ENCODE measurements at places on chromosomes 7 and 10.

DNA sequence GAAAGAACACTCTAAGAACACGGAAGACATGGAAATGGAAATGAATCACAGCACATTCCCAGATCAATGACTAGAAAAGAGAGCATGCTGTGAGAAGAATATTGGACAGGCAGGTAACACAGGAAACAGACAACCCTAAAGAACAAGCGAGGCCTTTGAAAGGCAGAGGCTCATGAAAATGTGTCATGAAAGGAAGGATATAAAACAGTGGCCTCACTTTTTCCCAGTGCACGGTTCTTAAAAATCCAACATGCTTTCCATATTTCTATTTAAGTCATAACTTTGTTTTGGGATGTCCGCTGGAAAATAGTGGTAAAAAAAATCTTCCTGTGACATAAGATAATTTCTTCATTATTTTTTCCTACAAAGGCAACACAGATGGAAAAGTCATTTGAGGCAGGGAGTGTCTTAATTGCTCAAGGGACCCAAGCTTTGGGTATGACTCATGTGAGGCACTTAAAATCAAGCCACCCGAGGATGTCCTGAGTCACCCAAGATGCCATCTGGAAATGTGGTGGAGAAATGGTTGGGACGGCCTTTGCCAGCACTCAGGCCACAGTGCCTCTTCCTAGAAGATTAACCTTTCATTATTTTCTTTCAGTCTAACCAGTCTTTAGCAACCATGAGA, 17.0 kb downstream of the ITIH5 start:
- no peak for DNase-seq

- no peak for DNase-seq
These were observed 115.2 kb upstream of the RAB18 start for GRCh38 chr10:27388761-27389399.

GRCh38 chr7:141960687-141961422, 12.7 kb downstream of the TAS2R38 start:
- DNase-seq: no peak

- no peak for DNase-seq
These were observed 122.7 kb upstream of the PDSS1 start for GRCh38 chr10:26574783-26575182.

DNA sequence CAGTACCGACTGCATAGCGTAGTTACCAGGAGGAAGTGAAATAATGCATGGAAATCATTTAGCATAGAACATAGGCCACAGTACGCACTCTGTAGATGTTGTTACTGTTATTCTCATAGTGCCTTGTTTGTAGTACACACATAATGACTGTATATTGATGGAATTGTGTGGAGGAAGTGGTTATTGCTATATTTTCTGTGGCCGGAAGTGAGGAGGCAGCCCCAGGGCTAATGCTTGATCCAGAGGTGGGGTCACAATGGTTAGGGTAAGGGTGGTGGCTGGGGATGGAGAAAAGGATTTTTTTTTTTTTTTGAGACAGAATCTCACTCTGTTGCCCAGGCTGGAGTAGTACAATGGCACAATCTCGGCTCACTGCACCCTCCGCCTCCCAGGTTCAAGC, 4.5 kb upstream of the MGAM start:
- DNase-seq: no peak

GRCh38 chr7:2405601-2406345, 2.4 kb downstream of the CHST12 start:
- no peak for DNase-seq

DNA sequence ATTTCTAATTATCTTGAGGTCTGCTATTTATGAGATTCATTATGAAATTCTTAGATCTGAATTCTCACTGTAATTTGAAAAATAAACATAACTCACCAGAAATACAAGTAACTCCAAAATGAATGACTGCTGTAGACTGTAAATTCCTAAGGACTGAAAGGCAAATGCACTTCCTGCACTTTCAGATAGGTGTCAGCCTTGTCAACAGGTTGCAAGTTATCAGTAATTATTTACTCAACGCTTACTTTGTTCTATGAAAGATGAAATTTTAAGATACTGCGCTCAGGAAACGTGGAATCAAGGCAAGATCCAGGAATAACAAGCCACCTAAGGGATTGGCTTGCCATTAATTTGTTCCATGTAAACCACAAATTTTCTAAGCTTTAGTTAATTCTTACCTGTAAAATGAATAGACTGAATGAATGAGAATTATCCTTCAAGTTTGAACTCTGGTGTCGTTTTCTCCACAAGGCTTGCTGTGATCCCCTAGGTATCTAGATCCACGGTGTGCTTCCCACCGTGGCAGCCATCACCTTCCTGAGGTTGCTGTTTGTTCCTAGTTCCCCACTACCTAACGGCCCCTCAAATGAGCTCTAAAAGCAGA, 12.6 kb downstream of the DHX32 start:
- DNase-seq: no peak

- DNase-seq: no peak
These were observed 27.7 kb downstream of the MMRN2 start for GRCh38 chr10:86929468-86930380.

DNA sequence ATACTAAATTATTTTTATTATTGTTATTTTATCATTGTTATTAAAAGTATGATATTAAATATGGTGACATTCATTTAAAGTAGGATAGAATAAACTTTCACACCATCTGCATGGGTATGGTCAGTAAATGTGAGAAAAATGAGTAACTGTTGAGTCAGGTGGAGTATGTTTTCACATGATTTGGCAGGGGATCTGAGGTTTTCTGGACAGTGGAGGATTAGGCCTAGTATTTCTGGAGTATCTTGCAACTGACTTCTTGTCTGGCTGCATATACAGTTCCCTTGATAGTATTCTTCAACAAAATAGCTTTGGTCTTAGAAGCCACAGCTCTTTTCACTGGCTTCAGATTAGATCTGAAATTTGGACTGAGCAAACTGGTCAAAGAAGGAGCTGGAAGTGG, 54.5 kb downstream of the GBF1 start:
- DNase-seq: no peak

DNA sequence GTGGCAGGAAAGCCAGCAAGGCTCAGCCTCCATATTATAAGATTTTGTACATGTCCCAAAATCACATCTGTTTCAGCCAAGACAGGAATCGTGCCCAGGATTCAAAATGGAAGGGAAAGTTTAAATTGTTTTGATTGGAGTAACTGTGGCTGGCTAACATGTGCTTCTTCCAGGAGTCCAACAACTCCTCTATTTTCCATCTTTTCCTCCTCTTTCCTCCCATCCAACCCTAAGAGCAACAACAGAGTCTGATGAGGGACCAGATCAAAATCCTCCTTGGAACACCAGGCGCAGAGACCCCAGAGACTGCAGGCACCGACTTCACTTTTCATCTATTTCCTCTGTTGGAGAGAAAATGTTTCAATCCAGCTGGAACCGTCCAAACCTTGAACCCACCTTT, 36.0 kb upstream of the SVIL start:
- DNase-seq: no peak

Data from activated CD4-positive, CD25-positive, alpha-beta regulatory T cell treated with anti-CD3 and anti-CD28 coated beads, Interleukin-2, amount 50 U/mL, for 16 hours (primary cell).